Activated CD4-positive, alpha-beta T cell treated with anti-CD3 and anti-CD28 coated beads, Interleukin-2, Interleukin-4, amounts not matched to agents 100 ng/mL and 50 ng/mL, durations not matched to agents 16 hours and 8 hours (primary cell): ENCODE measurements at places on chromosomes 3 and 15.

DNA sequence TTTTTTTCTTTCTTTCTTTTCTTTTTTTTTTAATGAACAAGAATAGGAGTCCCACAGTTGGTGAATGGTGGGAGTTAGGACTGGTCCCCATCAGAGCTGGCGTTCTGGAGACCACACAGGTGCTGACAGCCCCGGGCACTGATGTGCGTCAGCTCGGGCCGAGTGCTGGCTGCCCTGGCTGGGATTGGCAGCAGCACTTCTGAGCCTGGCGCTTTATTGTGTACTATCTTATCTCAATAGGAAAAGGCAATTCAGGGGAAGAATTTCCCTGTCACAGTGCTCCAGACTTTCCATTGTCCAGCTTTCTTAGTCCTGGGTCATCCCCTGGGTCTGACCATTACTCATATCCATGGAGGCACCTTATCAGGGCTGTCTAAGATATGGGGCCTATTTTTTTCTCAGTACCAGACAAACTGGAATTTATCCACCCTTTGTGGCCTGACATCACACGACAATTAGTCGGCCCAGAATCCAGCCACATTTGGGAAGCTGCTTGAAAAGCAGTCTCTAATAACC, 54.1 kb downstream of the TMEM44 start:
- no peak for DNase-seq

GRCh38 chr3:181328346-181328745, 338.8 kb upstream of the DNAJC19 start:
- DNase-seq: no peak

DNA sequence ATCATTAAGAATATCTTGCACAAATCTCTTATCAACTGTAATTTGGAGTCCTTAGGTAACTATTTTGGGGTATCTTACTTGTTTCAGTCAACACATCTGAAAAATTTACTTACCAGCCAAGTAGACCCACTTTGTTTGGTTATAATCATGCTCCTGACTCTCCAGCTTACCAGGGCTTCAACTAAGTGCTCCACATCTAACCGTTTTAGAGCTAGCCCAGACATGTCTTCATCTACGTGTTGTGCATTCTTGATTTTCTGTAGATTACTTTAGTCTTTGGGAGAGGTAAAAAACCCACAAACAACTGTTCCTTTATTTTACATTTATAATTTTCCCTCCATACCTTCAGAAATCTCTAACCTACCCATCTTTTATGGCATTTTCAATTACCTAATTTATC, 17.2 kb downstream of the EAF2 start:
- DNase-seq: no peak

- DNase-seq: no peak
Measured at GRCh38 chr3:170947018-170947769, 38.8 kb upstream of the EIF5A2 start.

DNA sequence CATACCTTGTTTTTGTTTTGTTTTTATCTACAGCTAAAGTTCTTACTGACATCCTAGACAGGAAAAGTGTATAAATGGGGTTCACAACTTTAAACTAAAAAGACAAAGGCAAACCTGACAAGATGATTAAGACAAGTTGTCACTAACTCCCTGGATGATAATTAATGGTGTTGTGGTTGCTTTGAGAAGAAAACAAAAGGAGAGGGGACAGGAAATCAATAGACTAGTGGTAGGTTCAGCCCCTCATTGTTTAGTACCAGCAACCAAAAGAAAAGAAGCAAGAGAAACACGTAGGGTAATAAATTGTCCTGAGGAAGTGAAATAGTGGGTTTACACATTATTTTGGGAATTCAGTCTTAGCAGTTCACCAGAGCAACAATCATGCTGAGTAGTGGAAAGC, 78.8 kb downstream of the BFSP2 start:
- DNase-seq: no peak

- no peak for DNase-seq
Measured at GRCh38 chr3:149630806-149631205, 27.0 kb downstream of the WWTR1 start.

- no peak for DNase-seq
Measured at GRCh38 chr3:127967316-127967715, 52.3 kb downstream of the KBTBD12 start.

DNA sequence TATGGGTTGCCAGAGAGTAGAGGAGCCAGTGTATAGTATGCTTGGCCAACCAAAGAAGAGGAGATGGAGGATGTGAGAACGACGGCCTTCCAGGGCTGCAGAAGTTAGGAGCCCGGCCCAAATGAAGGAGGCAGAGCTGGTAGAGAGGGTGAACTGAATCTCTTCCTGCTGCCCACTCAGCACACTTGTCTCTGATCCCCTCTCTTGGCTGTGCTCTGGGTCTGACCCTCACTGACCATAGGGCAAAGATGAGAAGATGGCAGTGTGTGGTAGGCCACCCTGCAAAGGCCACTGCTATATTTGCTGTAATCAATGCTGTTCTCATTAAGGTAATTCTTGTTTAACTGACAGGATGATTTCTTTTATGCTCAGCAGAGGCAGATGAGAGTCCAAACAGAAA, 256.0 kb downstream of the OCA2 start:
- no peak for DNase-seq

GRCh38 chr3:4831580-4831950, 147.7 kb upstream of the BHLHE40 start:
- DNase-seq: peak; percentile 47

DNA sequence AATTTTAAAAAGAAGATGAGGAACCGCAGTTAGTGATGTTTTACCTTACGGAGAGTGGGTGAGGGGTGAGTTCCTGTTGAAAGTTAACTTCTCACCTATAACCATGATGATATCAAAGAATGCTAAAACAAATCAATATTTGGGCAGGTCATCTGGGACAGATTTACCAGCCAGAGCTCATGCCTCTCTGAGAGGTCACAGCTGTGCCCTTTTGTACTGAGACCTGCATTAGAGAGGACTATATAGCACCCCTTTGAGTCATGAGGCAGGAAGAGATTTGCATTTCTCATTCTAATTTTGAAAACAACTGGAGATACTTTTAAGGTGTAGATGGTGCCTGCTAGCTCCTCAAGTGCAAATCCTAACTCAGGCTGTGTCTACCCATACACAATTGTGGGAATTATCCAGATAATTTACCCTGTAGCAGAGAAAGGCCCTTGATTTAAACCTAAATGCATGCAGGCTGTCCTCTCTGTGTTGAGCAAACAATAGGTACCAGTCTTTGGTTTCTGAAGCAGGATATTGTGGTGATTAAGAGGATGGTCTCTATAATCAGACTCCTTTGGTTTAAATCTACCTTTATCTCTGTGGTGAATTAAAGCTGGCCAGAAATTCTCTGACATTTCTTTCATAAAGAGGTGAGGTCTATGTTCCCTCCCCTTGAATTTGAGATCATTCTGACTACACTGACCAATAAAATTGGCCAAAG, 5.8 kb upstream of the TM4SF4 start:
- DNase-seq: no peak

GRCh38 chr3:14145236-14145635, 20.4 kb downstream of the TMEM43 start:
- no peak for DNase-seq
